Right cardiac atrium (tissue), 5 donors: ENCODE measurements at places on chromosomes 1 and 21.

DNA sequence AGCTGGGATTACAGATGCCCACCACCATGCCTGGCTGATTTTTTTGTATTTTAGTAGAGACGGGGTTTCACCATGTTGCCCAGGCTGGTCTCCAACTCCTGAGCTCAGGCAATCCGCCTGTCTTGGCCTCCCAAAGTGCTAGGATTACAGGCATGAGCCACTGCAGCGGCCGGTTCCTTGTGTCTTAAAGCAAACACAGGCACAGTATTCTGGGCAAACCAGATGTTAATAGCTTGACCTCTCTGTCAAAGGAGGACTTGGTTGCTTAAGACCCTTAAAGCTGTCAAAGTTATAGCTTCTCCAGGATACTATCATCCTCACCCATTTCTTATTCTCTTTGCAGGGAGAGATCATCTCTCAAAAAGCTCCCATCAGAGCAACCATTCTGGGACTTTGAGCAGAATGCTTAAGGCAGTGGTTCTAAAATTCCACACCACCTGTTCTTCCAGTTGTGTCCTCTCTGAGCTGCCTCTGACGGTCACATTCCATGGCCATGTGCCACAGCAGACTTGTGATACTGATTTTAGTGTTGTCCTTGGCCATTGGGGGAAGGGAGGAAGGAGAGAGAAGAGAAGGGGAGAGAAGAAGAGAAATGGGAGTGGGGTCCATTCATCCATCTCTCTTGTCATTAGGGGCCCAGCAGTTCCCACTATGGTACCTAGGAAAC is 81.8 kb downstream of the PBX1 start:
- no peak for DNase-seq

DNA sequence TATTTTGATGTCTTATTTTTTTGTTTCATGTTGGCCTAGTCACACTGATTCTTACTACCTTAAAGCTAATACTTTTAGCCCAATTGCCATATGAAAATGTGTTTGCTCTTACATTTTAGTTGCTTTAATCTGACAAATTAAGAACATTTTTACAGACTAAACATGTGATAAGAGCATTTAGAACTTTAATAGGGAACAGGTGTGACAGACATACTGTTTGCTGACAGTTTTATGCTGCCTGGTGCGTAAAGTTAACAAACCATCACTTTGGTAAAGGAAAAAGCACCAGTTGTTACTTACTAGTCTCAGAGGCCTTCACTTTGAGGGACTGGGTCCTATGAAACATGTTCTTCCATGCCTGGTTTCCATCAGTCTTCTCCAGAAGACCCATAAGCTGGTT is 14.7 kb downstream of the CMPK1 start:
- DNase-seq, result no peak

DNA sequence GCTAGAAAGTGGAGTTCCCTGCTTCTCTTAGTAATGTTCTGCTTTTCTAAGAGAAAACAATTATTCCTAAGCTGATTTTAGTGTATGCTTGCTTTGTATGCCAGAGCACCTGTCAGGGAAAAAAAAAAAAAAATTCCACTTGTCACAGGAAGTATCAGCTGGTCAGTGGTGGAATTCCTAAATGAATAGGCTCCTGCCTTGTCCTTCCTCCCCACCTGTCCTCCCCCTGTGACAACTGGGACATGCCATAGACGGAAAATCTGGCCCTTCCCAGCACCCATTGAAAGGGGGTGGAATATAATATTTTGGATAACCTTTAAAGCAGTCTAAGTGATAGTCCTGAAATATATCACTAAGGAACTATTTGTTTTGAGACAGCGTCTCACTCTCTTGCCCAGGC is 10.8 kb downstream of the FNDC5 start:
- no peak for DNase-seq

DNA sequence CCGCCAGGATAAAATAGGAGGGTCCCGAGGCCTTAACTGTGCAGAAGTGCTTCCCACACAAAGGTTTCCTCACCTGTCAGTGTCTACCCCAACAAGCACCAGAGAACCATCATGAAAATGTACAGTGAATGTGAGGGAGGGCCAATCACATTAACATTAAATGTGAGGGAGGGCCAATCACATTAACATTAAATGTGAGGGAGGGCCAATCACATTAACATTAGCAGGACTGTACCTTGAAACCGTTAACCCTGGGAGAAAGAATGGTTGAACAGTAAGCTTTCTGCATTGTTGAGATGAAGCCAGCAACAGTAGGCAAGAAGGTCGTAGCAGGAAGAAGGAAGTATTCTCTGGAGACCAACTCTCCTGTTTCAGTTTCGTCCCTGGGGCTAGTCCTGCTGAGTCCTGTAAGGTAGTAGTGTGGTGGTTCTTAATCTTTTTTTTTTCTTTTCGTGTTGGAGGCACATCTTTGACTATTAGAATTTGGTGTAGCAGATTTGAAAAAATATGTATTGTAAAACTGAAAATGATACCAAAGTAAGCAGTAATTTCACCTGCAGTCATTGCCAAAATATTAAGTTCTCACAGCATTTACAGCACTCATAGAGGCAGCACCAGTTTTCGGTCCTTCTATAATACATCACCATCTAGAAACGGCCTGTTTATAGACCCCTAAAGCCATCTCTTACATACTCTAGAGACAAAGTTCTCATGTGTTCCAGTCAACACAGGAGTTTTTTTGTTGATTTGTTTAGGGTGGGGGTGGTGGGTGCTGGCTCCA is 98.6 kb upstream of the PPP2R5A start:
- no peak for DNase-seq

DNA sequence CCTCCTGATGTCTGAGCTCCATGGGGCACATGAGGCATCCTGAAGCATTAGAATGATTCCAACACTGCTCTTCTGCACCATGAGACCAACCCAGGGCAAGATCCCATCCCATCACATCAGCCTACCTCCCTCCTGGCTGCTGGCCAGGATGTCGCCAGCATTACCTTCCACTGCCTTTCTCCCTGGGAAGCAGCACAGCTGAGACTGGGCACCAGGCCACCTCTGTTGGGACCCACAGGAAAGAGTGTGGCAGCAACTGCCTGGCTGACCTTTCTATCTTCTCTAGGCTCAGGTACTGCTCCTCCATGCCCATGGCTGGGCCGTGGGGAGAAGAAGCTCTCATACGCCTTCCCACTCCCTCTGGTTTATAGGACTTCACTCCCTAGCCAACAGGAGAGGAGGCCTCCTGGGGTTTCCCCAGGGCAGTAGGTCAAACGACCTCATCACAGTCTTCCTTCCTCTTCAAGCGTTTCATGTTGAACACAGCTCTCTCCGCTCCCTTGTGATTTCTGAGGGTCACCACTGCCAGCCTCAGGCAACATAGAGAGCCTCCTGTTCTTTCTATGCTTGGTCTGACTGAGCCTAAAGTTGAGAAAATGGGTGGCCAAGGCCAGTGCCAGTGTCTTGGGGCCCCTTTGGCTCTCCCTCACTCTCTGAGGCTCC is 11.1 kb upstream of the RASSF5 start:
- DNase-seq, result no peak

- DNase-seq, result no peak
These were observed 96.5 kb downstream of the DAB1 start for GRCh38 chr1:57327336-57327735.

- DNase-seq, result no peak
These were observed 7.6 kb upstream of the C1orf116 start for GRCh38 chr1:207040181-207040533.

GRCh38 chr1:70767377-70767776 is 280.2 kb downstream of the PTGER3 start:
- no peak for DNase-seq

DNA sequence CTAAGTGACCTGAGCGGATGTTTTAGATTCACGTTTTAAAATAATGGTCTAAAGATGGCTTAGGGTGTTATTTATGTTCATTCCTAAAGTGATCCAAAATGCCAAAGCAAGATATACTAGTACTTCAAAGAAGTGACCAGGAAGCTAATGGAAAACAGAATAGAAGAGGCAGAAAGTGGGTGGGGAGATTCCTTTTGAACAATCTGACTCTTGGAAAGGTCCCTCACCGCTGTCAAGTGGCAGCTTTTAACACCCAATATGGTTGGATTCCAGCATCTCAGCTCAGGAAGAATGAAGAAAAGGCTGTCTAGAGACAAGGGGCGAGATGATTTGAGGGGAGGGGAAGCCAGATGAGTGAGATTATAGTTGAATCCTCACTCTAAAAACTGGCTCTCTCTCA is 90.3 kb downstream of the SCMH1 start:
- no peak for DNase-seq

DNA sequence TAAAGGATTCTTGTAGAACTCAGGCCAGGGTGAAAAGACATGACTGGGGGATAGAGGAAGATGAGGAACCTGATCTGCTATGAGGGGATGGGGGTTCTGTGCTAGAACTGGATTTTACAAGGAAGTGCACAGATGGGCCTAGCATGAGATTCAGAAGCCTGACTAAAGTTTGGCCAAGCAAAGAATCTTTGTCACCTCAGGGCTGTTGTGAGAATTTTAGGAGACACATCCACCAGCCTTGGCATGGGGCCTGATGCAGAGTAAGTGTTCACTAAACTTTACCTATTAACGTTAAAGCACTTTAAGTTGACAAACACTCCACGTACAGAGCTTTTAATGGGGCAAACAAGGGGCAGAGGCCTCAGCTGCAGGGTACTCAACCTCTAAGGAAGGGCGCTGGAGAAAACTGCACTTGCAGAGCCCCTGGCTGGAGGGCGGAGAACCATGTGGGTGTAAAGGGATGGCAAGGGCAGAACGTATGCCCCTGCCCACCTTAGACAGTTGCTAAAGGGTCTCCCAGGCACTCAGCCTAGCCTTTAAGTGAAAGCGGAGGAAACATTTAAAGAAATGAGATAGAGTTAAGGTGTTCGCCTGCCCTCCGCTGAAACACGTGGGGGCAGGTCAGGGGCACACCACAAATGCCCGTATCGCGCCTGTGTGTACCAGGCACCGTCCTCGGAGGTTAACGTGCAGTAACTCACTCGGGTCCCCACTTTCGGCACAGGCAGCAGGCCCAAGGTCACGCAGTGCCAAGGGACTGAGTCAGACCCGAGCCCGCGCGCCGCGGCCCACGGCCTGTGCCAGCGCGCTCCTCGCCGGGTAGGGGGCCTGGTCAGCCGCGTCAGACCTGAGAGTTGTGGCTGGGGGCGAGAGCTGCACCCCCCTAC is 990 bp upstream of the MRPS6 start:
- no peak for DNase-seq

DNA sequence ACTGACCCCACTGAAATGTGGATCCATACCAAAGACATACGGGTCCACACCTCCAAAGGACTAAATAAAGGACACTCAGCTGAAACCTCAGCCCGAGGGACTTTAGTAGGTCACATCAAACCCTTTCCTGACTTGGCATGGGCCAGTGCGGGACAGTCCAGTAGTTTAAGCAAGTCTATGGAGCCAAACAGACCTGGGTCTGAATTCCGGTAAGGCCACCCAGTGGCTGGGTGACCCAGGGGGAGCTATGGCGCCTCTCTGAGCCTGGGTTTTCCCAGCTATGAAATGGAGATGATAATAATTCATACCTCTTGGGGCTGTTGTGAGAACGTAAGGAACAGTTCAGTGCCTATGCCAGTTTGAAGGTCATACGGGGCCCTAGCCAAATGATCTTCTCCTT is 36.2 kb upstream of the ZBTB40 start:
- no peak for DNase-seq

GRCh38 chr1:16979475-16980327 is 719 bp downstream of the MFAP2 start:
- no peak for DNase-seq

DNA sequence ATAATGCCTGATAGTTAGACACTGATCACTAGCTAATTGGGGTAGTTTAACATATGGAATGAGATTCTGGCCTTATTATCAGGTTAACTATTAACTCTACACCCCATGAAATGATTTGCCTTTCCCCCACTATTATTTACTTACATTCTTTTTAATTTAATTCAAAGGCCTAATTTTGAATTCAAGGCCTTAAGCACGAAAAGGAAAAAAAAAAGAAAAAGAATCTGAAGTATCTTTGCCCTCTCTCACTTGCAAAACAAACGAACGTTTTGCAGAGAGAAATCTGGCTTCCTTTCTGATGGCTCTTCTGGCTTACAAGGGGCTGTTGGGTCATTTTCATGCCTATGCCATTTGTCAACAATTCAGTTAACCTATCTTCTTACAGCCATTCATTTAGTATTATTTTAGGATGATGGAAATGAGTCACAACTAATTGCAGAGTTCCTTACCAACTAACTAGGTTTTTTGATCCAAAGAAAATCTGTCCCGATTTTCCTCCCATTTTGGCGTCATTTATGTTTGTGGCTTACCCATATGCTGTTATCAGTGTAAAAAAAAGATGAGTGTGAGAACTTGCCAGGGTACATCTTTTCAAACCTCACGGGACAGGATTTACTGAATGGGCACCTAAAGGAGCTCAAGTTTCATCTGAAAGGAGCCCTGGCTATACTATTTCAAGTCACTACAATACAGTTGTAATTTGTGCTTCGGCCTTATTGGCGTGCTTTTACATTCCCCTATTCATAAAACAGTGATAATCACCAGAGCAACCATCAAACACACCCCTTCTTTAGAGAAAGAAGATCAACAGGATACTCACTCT is 1.9 kb upstream of the ERRFI1 start:
- DNase-seq, result no peak
